ENCODE measurements at places on chromosomes 13 and 19.

DNA sequence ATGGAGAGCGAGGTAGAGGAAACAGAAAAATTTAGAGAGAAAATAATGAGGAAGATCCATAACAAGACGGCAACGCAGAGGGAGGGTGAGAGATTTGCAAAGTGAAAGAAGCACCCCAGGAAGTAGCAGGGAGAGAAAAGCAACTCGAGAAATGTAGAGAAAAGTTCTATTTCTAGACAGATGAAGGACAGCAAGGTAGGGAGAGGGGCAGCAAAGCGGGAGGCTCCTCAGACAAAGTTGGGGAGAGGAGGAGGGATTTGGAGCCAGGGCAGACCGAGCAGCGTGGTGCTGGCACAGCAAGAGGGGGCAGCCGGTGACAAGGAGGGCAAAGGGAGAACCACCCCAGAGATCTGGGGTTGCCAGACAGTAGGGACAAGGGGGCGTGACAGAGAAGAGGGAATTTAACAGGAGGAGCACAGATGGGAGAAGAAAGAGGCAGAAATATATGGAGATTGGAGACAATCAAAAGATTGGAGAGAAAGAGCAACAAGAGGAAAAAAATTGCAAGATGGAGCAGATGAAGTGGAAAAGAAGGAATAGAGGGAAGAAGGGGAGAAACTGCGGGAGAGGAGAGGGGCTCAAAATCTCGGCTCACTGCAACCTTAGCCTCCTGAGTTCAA is 989 bp downstream of the ZNF766 start:
- peak overlapping the region; percentile 87 for H3K4me3 ChIP-seq
- H3K27ac ChIP-seq, result peak overlapping the region; percentile 66
- H3K4me1 ChIP-seq, result peaks cover 10% of the 10 kb centered on the region
- no peak for DNase-seq
- no peaks in the 10 kb centered on the region for H3K27me3 ChIP-seq

DNA sequence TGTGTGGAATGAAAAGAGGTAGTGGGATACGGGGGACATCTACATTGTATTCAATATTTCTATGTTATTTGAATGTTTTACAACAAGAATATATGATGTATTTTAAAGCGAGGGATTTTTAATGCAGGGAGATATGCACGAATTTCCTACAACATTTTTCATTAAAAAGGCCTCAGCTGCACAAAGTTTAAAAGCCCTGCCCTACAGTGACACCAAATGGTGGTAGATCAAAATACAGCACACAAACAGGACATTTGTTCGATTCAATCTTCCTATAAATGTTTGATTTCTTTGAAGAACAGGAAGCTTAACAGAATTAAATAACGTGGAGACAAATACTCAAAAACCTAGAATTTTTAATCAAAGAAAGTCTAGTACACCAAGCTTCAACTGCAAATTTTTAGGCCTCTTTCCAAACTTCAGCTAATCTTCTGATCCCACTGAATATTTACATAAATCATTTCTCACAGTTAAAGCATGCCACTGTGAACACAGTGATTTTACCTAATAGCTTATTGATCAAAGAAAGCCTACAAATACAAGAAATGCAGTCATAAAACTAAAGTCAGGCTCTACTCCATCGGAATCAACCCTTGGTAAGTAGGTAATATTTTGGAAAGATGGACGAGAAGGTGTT is 257.2 kb downstream of the DIAPH3 start:
- no peak overlapping the region for H3K4me3 ChIP-seq
- H3K27ac ChIP-seq, result no peak overlapping the region
- no peak for DNase-seq

GRCh38 chr13:96984051-96984508 is 10.2 kb downstream of the OXGR1 start:
- no peaks in the 10 kb centered on the region for H3K4me1 ChIP-seq
- DNase-seq, result no peak
- no peaks in the 10 kb centered on the region for H3K27me3 ChIP-seq
- H3K27ac ChIP-seq, result no peak overlapping the region
- no peaks in the 10 kb centered on the region for H3K36me3 ChIP-seq
- no peak overlapping the region for H3K4me3 ChIP-seq

DNA sequence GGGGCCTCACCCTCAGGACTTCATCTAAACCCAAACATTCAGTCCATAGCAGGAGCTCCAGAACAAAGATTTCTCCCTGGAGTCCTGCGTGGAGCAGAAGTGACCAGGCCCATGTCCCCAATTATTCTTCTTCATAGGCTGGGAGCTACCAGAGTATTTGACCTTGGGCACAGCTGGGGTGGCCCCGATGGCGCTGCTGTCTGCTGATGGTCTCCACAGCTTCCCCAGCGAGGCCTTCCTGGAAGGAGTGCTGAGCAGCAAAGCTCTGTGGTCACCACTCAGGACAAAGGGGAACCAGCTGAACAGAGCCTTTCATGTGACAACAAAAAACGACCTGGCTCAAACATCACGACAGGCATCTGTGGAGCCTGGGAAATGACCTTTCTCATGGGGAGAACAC is 62.7 kb upstream of the ARGLU1 start:
- no peak overlapping the region for H3K27ac ChIP-seq
- peaks cover 6% of the 10 kb centered on the region for H3K4me1 ChIP-seq
- no peak for DNase-seq
- H3K36me3 ChIP-seq, result no peaks in the 10 kb centered on the region
- no peaks in the 10 kb centered on the region for H3K27me3 ChIP-seq

- DNase-seq, result peak; percentile 65
- peaks cover 2% of the 10 kb centered on the region for H3K4me1 ChIP-seq
- no peaks in the 10 kb centered on the region for H3K27me3 ChIP-seq
- H3K36me3 ChIP-seq, result no peaks in the 10 kb centered on the region
- peak overlapping the region; percentile 59 for H3K27ac ChIP-seq
- peak overlapping the region; percentile 16 for H3K4me3 ChIP-seq
Measured at GRCh38 chr13:50529154-50529882, 314.2 kb downstream of the DLEU7 start.

All from ovary (tissue), 10 donors.